ENCODE measurements at places on chromosomes 7 and 10. TPM values are rescaled to one million over a fixed set of nuclear protein-coding genes. Genes with fewer than 3 reads are reported as not detected.
A peak's percentile ranks its signal among the peaks of the same experiment; 100 is the strongest.

GRCh38 chr7:74240482-74240881 is 13.7 kb downstream of the RFC2 start:
- DNase-seq = no peak

GRCh38 chr7:20799566-20800366 is 13.1 kb upstream of the SP8 start:
- DNase-seq = no peak

DNA sequence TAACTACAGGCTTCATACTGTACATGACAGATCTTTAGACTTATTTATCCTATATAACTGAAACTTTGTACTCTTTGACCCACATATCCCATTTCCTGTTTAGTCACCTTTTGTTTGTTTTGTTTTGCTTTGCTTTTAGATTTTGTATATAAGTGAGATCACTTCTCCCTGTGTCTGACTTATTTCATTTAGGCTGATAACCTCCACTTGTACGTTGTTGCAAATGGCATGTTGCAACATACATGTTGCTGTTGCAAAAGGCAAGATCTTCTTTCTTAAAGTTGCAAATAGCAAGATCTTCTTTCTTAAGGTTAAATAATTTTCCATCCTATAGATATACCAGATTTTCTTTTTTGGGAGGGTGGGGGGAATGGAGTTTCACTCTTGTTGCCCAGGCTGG is 341.5 kb downstream of the OTUD1 start:
- DNase-seq = no peak

DNA sequence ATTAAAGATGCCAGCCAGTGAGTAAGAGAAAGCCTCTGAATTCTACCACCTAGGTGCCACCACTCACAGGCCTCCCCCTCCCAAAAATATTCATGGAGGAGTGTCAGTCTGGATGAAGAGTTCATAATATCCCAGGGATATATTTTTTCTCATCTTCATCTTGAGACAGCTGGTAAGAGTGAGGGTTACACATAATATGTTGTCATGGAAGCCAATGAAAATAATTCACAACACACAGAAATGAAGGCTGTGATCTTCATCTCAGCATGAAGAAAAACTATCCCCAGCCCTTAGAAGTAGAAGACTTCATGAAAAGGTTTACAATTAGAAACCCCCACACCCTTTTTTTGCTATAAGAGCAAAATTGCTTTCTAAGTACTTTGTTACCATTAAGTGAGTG is 175.6 kb downstream of the DNAH11 start:
- no peak for DNase-seq

GRCh38 chr7:43135129-43135528 is 22.7 kb downstream of the HECW1 start:
- DNase-seq = peak; percentile 15

The STOX1 gene
- 0.14 TPM for polyA plus RNA-seq

Data from keratinocyte (primary cell).